Activated CD4-positive, alpha-beta T cell treated with anti-CD3 and anti-CD28 coated beads, Interleukin-2, amount 50 U/mL, for 16 hours (primary cell): ENCODE measurements at places on chromosomes 4 and X.

- DNase-seq, result no peak
Measured at GRCh38 chrX:31272472-31272775, 200.6 kb upstream of the FTHL17 start.

- DNase-seq, result no peak
Measured at GRCh38 chr4:26619784-26620183, 35.9 kb downstream of the TBC1D19 start.

DNA sequence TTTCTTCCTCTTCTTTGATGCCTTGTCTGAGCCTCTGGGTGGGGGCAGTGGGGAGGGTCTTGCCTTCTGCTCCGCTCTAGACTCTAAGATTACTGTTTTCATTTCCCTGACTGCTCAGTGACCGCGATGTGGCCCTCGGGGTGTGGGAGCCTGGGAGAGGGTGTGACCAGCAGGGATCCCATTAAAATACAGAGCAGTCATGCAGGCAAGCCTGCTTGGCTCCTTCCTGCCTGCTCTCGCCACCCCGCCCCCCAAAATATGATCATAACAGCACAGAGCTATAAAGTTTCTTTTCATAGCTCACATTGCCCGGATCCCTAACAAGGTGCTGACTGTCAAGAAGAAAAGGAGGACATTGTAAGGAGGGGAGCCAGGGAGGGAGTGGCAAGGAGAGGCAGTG lies 332.9 kb downstream of the RAB28 start:
- no peak for DNase-seq

- no peak for DNase-seq
Measured at GRCh38 chr4:85779165-85779564, 304.2 kb downstream of the ARHGAP24 start.

DNA sequence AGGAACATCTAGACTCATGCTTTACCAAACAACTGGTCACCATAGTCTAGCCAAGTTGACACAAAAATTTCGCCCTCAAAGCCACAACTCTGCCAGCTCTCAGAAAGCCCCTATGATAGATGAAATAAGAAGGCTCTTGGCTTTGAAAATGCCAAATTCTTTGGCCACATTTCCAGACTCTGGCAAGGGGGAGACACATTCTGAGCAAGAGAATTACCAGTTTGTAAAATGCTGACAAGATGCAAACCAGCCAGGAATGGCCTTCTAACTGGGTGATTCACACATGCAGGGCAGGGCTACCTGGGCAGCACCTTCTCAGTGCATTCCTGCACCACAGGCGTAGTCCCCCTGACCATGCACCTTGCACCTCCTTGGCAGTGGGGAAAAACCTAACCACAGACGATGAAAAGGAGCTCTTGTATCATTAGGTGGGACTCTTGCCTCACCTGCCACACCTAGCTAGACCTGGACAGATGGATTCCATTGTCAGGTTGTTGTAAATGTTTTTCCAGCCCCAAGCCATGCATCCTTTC lies 77.4 kb upstream of the CPEB2 start:
- no peak for DNase-seq

DNA sequence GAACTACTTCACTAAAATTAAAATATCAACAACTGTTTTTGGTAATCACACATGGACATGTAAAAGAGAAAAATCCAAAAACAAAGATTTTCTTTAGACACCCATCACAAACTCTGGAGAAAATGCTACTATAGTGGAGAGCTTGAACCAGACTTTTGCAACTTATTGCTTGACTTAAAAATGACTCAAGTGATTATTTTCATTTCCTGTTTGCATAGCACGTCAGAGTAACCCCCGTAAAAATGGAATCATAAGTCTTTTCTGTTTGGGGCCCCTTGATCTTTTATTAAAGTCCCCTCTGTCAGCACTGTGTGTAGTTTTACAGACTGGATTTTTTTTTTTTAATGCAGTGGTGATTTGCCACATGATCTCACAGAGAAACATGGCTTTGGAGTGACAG lies 79.5 kb downstream of the PRKG2 start:
- no peak for DNase-seq

- no peak for DNase-seq
Measured at GRCh38 chr4:189548484-189549125, 392.1 kb upstream of the FRG1 start.

DNA sequence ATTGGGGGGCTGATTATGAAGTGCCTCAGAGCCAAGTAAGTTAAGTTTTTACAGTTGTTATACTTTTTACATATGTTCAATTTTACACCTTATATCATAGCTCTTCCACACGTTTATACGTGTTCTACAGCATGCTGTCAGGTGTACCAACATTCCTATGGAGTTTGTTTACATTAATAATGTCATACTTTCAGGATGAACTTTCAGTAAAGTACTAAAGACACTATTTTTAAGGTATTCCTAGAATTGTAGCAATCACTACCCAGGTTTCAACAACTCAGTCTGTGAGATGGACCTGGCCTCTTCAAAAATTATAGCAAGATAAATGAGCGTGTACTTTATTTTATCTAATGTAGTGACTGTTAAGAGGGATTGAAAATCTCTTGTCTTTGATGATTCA lies 92.6 kb downstream of the PTPN13 start:
- no peak for DNase-seq
